Frontal cortex (tissue), 4 donors: ENCODE measurements at places on chromosomes 1 and 21. TPM values are rescaled to one million over a fixed set of nuclear protein-coding genes. Genes with fewer than 3 reads are reported as not detected.

The RNF220 gene
- 48.1 TPM for total RNA-seq

The NBL1 gene
- total RNA-seq = 33.0 TPM

The SERPINC1 gene
- total RNA-seq = not detected

The SPRR1B gene
- total RNA-seq = not detected

The GBP6 gene
- under 0.01 TPM for total RNA-seq

The ACKR1 gene
- total RNA-seq = 0.41 TPM

The FAM151A gene
- total RNA-seq = not detected

The NOL9 gene
- total RNA-seq = 35.9 TPM

The KCNT2 gene
- total RNA-seq = 28.1 TPM

GRCh38 chr1:205186191-205186590 lies 25.3 kb downstream of the DSTYK start:
- no peak for DNase-seq

DNA sequence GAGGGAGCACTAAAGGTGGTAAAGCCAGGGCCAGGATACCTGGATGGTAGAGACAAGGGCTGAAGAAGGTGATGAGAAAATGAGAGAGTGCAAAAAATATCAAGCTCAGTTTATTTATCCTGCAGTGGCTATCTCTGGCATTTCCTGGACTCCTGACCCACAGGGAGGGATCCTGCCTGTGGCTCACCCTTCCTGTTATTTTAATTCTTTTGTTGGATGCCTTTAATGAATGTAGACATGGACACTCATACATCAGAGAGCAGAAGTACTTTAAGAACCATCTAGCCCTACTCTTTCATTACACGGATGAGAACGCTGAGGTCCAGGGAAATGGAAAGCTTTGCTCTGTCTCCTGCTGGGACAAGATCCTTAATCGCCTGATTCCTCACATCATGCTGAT lies 20.6 kb downstream of the JUN start:
- DNase-seq = no peak

- peak; percentile 96 for DNase-seq
Observed at GRCh38 chr21:46228345-46229051, at the start of gene LSS. Gene LSS (minus strand): TSS chr21:46228774. CDS start chr21:46228745, 29 bp downstream.

- no peak for DNase-seq
Observed at GRCh38 chr1:21293537-21294265, 3.4 kb upstream of the ECE1 start.

DNA sequence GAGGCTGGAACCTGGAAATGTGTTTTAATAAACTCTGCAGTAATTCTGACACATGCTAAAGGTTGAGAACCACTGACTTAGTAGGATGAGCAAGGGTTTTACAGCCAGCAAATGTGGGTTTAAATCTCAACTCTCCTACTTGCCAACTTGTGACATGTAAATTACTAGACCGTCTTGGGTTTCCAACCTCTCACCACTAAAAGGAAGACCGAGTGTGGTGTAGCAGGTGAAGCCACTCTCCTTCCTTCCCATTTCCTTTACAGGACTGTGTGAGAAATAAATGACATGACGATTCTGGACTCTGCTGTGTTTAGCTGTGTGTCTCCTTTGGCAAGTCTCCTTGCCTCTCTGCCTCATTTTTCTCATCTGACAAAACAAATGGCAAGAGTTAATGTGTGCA lies 49.5 kb upstream of the DNAJC6 start:
- DNase-seq = no peak

- DNase-seq = no peak
Observed at GRCh38 chr1:22795366-22795714, 84.7 kb downstream of the EPHB2 start.

- DNase-seq = no peak
Observed at GRCh38 chr1:58568271-58568860, 8.7 kb downstream of the TACSTD2 start.

DNA sequence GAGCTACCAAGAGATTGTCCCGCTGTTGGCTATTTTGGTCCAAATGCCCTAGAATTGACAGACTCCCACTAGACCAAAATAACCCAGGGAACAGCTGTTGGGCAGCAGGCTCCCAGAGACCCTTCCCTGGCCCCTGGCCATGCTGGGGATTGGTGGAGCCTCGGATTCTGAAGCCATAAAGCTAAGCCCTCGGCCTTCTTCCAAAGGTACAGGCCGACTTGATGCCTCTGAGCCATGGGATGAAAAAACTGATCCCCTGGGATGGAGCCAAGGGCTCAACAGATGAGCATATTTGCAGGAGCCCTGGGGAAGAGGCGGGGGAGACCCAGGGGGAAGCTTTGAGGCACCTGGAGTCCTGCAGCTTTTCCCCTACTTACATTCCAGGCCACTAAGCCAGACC lies 1.0 kb upstream of the LRRC38 start:
- no peak for DNase-seq

GRCh38 chr21:21156957-21157356 lies 158.7 kb downstream of the NCAM2 start:
- no peak for DNase-seq

DNA sequence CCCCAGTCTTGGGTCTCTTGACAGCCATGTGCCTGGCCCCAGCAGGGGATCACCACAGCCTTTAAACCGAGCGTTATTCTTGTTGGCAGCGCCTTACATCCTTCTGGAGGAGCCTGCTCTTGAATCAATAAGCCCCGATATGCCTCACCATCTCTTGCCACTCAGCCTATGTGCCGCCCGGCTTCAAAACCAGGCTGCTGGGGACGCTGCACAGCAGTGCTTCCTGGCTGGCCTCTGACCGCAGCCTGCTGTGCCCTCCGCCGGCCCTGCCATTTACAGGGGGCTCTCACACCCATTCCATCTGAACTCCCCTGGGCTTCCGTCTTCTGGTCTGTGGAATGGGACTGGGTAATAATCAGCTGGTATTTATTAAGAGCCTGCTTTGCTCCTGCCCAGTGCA lies 3.0 kb upstream of the PEX10 start:
- DNase-seq = no peak

- no peak for DNase-seq
Observed at GRCh38 chr1:150049926-150050325, 17.6 kb upstream of the VPS45 start.

DNA sequence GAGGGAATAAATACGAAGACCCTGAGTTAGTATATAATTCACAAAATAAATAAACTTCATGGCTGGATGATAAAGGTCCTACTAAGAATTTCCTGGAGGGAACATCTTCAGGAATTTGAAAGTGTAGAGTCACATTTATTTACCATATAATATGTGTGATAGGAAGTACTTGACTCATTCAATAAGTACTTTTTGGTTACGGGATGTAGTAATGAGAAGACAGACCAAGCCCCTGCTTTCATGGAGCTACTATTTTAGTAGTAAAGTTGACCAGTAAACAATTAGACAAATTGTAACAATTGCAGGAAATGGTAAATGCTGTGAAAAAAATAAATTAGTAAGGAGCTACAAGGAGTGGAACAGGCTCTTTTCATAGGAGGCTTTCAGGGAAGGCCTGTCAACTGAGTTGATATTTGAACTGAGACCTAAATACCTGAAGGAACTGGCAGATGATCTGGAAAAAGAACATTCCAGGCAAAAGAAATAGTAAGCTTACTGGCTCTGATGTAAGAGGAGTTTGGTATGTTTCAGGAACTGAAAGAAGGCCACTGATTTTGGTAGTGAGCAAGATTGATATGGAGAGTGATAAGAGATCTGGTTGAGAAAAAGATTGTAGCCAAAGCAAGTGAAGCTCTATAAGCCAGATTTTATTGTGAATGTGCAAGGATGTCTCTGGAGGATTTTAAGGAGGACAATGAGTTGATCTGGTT lies 36.2 kb downstream of the CAMSAP2 start:
- DNase-seq = no peak

DNA sequence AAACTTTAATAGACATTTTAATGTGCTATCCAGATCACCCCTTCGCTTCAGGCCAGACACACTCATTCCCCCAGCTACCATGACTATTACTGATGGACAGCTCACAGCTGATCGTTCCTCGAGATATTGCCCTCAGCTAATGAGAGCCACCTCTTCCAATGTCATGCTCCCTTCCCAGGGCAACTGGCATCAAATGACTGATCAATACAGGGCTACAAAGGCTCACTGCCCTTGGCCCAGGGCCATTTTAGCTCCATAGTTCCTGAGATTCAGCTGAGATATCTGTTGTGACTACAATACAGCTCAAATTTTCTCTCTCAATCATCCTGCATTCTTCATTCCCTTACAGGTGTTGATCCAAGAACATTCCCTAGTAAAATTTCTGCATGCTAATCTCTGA lies 104.5 kb upstream of the PKN2 start:
- DNase-seq = no peak

GRCh38 chr1:167484726-167485502 lies 33.4 kb downstream of the CD247 start:
- no peak for DNase-seq

GRCh38 chr1:24990779-24991641 lies 60.9 kb upstream of the RUNX3 start:
- DNase-seq = no peak

- DNase-seq = no peak
Observed at GRCh38 chr1:175906370-175906769, 163.0 kb upstream of the TNR start.

DNA sequence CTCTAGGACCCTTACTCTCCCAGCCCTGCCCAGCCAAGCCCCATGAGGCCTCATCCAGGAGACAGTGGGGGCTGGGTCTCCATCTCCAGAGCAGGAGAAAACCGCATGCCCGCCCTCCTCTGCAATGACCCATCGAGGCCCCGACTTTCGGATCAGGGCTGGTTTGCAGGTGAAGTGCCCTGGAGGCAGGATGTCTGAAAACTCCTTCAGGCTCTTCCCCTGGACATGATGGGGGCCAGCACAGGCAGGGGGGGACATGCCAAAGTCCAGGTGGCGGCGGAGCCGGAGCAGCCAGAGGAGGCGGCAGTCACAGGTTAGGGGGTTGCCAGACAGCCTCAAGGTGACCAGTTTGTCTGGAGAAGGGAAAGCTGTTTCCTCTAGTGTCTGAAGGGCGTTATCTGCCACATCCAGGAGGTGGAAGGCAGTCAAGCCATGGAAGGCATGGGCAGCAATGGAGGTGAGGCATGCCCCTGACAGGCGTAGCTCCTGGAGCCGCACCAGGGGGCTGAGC lies 3.9 kb downstream of the LINGO4 start:
- DNase-seq = no peak

- no peak for DNase-seq
Observed at GRCh38 chr1:15640667-15641066, 23.4 kb downstream of the DDI2 start.

DNA sequence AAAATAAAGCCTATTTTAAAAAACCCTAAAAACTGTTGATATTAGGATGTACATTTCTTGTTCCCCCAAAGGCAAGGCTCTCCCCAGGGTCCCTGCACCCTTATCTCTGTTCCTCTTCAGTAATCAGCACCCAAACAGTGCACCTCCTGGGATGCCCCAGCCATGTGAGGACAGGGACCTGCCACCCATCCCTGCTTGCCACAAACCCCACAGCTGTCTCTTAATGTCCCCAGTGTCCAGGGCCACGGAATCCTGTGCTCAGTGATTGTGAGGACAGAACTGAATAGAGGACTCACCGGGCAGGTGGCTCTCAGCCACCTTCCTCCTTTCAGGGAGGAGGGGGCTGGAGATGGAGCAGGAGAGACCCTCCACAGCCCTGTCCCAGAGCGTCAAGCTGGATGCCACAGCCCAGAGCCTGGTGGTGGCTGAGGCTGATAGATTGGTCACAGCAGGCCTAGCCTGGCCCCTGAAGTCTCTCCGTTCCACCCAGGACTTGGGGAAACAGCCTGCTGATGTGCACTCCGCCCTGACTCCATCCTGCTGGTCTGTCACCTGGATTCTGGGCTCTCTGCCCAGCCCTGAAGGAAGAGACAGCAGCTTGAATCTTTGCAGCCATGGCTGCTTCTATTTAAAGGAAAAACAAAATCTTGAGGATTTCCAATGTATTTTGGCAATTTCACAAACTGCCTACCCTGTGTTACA lies 23.1 kb downstream of the RNF187 start:
- DNase-seq = no peak

GRCh38 chr21:20971296-20971921 lies 26.8 kb upstream of the NCAM2 start:
- DNase-seq = peak; percentile 46

GRCh38 chr1:50930965-50931737 lies 28.9 kb downstream of the FAF1 start:
- DNase-seq = no peak

- DNase-seq = no peak
Observed at GRCh38 chr1:205350691-205351141, 6.0 kb downstream of the KLHDC8A start.

DNA sequence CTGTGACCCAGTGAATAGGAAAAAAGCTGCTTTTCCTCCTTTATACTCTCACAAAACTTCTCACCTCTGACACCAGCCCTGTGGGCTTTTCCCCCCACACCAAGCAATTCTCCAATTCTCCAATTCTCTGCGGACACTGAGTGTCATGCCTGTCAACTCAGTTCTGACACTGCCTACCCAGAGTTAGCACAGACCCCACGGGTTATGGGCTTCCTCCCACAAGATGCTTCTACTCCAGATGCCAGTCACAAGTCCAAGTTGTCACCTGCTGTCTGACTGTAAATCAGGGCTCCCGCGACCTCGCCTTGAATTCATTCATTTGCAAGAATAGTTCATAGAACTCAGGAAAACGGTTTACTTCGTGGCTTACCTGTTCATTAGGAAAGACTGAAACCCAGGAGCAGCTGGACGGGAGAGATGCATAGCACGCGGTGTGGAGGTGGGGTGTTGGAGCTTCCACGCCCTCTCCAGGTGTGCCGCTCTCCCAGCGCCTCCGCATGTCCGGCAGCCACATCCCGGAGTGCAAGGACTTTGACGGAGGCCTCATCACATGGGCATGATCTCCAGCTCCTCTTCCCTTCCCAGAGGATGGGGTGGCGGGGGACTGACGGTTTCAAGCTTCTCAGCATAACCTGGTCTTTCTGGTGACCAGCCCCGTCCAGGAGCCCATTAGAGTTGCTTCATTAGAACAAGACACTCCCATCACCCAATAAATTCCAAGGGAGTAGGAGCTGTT lies 154.7 kb downstream of the PGBD5 start:
- no peak for DNase-seq

DNA sequence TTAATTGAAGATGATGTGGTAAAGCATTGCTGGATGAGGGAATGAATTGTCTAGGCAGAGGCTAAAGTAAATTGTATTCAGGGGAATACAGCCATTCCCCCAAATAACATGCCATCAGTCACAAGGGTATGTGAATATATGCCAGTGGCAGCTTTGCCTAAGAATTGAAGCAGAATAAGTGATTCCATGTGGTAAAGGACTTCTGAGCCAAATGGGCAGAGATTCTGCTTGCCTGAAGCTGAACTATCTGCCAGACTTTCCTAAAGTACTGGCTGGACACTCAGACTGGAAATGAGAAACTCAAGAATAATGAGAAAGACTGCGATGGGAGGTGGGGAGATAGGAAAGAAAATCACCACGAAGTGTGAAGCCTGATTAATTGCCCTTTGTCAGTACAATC lies 2.4 kb downstream of the LIX1L start:
- no peak for DNase-seq

GRCh38 chr1:236143104-236143948 lies 987 bp downstream of the GPR137B start:
- no peak for DNase-seq

GRCh38 chr1:236018885-236019453 lies 45.9 kb downstream of the NID1 start:
- DNase-seq = no peak

GRCh38 chr1:234597894-234598293 lies 12.1 kb downstream of the IRF2BP2 start:
- DNase-seq = peak; percentile 42
